ENCODE measurements at places on chromosomes 2 and 18.

GRCh38 chr2:18647731-18648130, 58.4 kb upstream of the NT5C1B start:
- no peak overlapping the region for H3K4me3 ChIP-seq
- no peak for DNase-seq
- no peaks in the 10 kb centered on the region for H3K4me1 ChIP-seq
- no peak overlapping the region for H3K27ac ChIP-seq

DNA sequence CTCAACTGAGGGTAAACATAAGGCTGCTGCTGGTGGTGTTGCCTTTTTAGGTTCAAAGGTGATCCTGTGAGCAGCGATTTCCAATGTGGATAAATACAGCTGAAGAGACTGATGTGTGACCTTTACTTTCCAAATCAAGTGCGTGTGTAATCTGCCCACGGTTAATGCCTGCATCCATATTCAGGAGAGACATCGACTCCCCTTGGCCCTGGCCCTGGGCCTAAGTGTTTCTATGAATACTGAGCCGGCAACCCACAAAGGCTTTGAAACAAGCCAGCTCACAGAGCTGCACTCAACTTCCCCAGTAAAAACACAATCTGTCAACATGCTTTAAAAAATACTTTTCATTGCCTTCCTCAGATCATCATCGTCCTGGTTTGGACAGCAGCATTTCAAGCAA, 1026.6 kb downstream of the TMEM182 start:
- H3K27me3 ChIP-seq = no peaks in the 10 kb centered on the region
- no peaks in the 10 kb centered on the region for H3K36me3 ChIP-seq
- H3K4me3 ChIP-seq = no peak overlapping the region

DNA sequence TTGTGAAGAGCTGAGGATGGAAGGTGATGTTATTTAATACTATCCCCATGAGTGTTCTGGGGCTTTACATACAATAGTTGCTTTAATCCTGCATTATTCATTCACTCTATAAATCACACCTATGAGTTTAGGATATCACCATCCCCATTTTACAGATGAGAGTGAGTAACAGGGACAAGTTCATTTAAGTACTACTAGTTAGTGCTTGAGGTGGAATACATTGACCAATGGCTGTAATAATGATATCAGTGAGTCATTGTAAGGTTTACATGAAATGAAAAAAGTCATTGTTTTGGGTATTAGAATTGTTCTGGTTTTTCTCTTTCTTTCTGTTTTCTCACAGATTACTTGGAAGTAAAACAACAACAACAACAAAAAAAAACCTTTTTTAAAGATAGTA, 42.5 kb downstream of the TANC1 start:
- peak overlapping the region; percentile 24 for H3K27ac ChIP-seq
- peaks cover 17% of the 10 kb centered on the region for H3K36me3 ChIP-seq
- H3K27me3 ChIP-seq = no peaks in the 10 kb centered on the region
- no peak overlapping the region for H3K4me3 ChIP-seq
- peak; percentile 38 for DNase-seq

DNA sequence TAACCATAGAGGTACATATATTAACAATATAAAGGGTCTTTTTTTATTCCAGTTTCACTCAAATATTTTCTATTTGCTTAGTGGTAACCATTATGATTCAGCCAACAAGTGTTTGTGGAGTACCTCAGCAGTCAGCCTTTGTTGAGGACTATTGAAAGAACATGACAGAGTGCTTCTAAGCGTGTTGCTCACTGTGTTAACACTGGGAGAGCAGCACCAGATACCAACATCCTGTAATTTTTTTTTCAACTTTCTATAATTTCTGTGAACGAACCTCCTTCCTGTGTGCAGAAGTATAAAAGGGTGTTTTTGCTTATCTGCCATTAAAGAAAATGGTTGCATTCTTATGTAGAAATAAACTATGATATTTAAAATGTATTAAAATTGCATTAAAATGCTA, 239.0 kb downstream of the PHLPP1 start:
- DNase-seq = no peak
- H3K27ac ChIP-seq = no peak overlapping the region
- H3K27me3 ChIP-seq = no peaks in the 10 kb centered on the region
- no peak overlapping the region for H3K4me3 ChIP-seq
- peaks cover 4% of the 10 kb centered on the region for H3K36me3 ChIP-seq
- H3K4me1 ChIP-seq = peaks cover 2% of the 10 kb centered on the region

DNA sequence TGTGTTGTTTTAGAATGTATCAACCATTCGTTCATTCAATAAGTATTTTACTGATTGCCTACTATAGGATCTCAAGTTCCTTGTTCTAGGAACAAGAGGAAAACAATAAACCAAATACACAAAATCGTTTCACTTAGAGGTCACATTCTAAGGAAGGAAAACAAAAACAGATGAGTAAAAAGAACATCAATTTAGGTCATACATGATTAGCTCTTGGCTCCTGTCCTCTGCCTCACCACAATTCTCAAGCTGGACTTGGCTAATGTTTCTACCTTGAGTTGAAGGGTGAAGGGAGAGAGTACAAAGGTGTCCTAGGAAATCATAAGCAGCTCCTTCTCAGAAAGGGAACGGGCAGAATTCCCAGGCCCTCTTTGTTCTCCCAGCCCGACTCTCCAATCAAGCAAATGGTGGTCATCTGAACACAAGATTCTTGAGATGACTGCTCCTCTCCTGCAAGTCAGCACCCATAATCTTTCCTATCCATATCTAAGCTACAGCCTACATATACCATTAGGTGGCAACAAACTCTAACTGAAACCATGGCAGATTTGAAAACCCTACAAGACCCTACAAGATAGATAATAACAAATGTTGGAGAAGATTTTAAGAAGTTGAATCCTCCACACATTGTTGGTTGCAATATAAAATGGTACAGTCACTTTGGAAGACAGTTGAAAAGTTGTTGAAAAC, 76.0 kb downstream of the CBLN2 start:
- H3K27ac ChIP-seq = no peak overlapping the region
- DNase-seq = no peak
- no peaks in the 10 kb centered on the region for H3K4me1 ChIP-seq

DNA sequence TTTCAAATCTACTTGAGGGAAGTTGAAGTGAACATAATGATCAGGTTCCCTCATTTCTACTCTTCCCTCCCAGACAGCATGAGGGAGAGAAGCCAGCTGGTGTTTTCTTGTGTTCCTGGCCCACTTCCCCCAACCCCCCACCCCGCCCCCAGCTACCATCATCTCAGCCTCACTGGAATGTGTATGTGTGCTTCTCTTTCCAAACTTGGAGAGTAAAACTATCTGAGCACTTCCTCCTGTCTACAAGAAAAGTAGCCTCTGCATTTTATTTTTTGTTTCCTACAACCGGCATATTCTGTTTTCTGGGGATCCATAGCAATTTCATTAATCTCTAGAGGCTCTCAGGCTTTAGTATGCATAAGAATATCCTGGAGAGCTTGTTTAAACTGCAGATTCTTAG, 53.6 kb upstream of the GRHL1 start:
- H3K4me1 ChIP-seq = no peaks in the 10 kb centered on the region
- peak; percentile 24 for DNase-seq
- peak overlapping the region; percentile 63 for H3K27ac ChIP-seq
- H3K27me3 ChIP-seq = no peaks in the 10 kb centered on the region

- no peak overlapping the region for H3K4me3 ChIP-seq
- no peaks in the 10 kb centered on the region for H3K36me3 ChIP-seq
- peak; percentile 9 for DNase-seq
- H3K27ac ChIP-seq = peak overlapping the region; percentile 77
These were observed 173.7 kb downstream of the PTPRM start for GRCh38 chr18:7740821-7741220.

- H3K4me3 ChIP-seq = no peak overlapping the region
- H3K27me3 ChIP-seq = no peaks in the 10 kb centered on the region
- H3K4me1 ChIP-seq = peaks cover 2% of the 10 kb centered on the region
- no peak overlapping the region for H3K27ac ChIP-seq
- no peaks in the 10 kb centered on the region for H3K36me3 ChIP-seq
- no peak for DNase-seq
These were observed 68.2 kb upstream of the NOSTRIN start for GRCh38 chr2:168734199-168734760.

DNA sequence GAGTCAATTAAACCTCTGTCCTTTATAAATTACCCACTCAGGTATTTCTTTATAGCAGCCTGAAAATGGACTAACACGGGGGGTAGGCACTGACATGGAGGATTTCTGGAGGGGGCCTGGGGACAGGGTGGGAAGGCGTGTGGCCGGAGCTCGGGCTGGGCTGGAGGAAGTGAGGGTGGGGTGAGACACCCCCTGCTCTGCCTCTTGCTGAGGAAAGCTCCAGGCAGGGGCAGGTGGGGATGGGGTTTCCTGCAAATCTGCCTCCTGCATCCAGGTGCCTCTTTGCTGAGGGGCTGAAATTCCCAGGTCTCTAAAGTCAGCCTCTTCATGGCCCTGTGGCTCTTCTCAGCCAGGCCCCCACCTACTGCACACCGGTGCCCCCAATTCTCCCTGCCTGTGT, 25.7 kb upstream of the OTOS start:
- H3K36me3 ChIP-seq = no peaks in the 10 kb centered on the region
- DNase-seq = no peak
- no peaks in the 10 kb centered on the region for H3K4me1 ChIP-seq
- no peak overlapping the region for H3K4me3 ChIP-seq

- no peak for DNase-seq
- no peak overlapping the region for H3K27ac ChIP-seq
- H3K36me3 ChIP-seq = no peaks in the 10 kb centered on the region
- peaks cover 1% of the 10 kb centered on the region for H3K4me1 ChIP-seq
- no peak overlapping the region for H3K4me3 ChIP-seq
- H3K27me3 ChIP-seq = no peaks in the 10 kb centered on the region
These were observed 175.5 kb downstream of the TMEM18 start for GRCh38 chr2:501667-502066.

- no peak overlapping the region for H3K27ac ChIP-seq
- peak; percentile 86 for DNase-seq
- H3K27me3 ChIP-seq = no peaks in the 10 kb centered on the region
These were observed 162.1 kb downstream of the QPCT start for GRCh38 chr2:37506407-37507050.

- no peak overlapping the region for H3K4me3 ChIP-seq
- no peaks in the 10 kb centered on the region for H3K4me1 ChIP-seq
- no peaks in the 10 kb centered on the region for H3K36me3 ChIP-seq
- DNase-seq = no peak
These were observed 317.1 kb upstream of the LRRTM1 start for GRCh38 chr2:80621656-80622055.

DNA sequence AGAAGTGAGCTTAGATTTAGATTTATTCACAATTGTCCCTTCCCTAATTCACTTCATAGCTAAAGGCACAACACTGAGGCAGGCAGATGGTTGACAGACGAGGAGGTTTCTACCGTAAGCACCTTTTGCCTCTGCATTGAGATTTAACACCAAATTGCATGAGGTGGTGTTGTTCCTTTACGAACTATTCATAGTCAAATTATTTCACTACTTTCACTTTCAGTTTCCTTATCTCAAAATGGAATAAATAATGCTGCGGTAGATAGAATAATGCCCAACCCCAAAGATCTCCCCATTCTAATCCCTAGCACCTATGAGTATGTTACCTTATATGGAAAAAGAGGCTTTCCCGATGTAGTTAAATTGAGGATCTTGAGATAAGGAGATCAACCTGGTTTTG, 58.9 kb upstream of the LINC00305 start:
- no peaks in the 10 kb centered on the region for H3K4me1 ChIP-seq
- no peak for DNase-seq
- H3K4me3 ChIP-seq = peak overlapping the region; percentile 49
- H3K27ac ChIP-seq = no peak overlapping the region
- H3K27me3 ChIP-seq = no peaks in the 10 kb centered on the region

GRCh38 chr18:25112821-25113434, 239.0 kb downstream of the ZNF521 start:
- no peak overlapping the region for H3K27ac ChIP-seq
- no peak overlapping the region for H3K4me3 ChIP-seq
- no peaks in the 10 kb centered on the region for H3K4me1 ChIP-seq
- no peaks in the 10 kb centered on the region for H3K27me3 ChIP-seq
- DNase-seq = peak; percentile 26

DNA sequence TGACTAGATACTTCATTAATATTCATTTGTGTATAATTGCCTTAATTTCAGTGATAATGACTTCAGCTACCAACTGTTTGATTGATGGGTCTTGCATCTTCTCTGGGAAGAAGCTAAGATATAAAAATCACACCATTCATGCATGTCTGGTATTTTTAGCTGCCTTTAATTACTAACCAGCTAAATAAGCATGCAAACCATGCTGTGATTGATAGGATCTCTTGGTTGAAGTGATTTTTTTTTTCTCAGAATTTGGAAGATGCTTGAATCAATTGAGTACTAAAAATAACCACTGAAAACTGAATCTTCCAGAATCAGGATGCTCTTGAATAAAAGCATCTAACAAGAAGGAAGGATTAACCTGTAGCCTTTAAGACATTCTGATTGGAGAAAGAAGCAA, 668.8 kb downstream of the TDRD15 start:
- no peaks in the 10 kb centered on the region for H3K36me3 ChIP-seq
- H3K27ac ChIP-seq = no peak overlapping the region
- no peak overlapping the region for H3K4me3 ChIP-seq
- H3K27me3 ChIP-seq = no peaks in the 10 kb centered on the region

GRCh38 chr18:2302628-2303516, 268.4 kb downstream of the METTL4 start:
- H3K4me1 ChIP-seq = peaks cover 2% of the 10 kb centered on the region
- H3K36me3 ChIP-seq = no peaks in the 10 kb centered on the region
- H3K4me3 ChIP-seq = no peak overlapping the region
- no peaks in the 10 kb centered on the region for H3K27me3 ChIP-seq

GRCh38 chr18:10020171-10020570, 106.4 kb downstream of the VAPA start:
- no peak overlapping the region for H3K27ac ChIP-seq
- H3K27me3 ChIP-seq = no peaks in the 10 kb centered on the region
- H3K4me1 ChIP-seq = peaks cover 12% of the 10 kb centered on the region
- H3K36me3 ChIP-seq = peaks cover 2% of the 10 kb centered on the region
- no peak overlapping the region for H3K4me3 ChIP-seq

- H3K4me1 ChIP-seq = no peaks in the 10 kb centered on the region
- no peak overlapping the region for H3K27ac ChIP-seq
- no peak for DNase-seq
- peaks cover 24% of the 10 kb centered on the region for H3K27me3 ChIP-seq
These were observed 30.1 kb upstream of the ITGA6 start for GRCh38 chr2:172397148-172397834.

GRCh38 chr18:79528316-79528695, 132.6 kb downstream of the NFATC1 start:
- H3K4me1 ChIP-seq = peaks cover 11% of the 10 kb centered on the region
- H3K36me3 ChIP-seq = no peaks in the 10 kb centered on the region
- H3K27me3 ChIP-seq = peaks cover 40% of the 10 kb centered on the region
- H3K27ac ChIP-seq = no peak overlapping the region

DNA sequence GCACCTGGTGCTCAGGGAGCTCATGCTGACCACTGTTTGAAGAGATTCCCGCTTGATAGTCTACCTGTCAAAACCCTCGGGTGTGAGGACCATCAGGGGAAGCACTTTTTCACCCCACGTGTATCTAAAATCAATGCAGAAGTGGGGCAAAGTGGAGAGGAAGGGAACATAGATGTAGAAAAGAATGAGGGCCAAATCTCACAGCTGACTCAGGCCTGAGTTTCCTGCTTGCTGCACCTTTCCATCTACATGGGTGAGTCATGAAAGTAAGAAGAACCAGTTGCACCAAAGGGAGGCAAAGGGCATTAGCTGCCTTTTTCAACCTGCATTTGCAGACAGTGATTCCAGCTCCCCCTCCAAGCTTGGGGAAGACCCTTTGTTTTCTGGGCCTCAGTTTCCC, 100.2 kb upstream of the MYCN start:
- H3K27ac ChIP-seq = no peak overlapping the region
- H3K4me1 ChIP-seq = peaks cover 2% of the 10 kb centered on the region
- no peaks in the 10 kb centered on the region for H3K36me3 ChIP-seq
- no peak overlapping the region for H3K4me3 ChIP-seq
- DNase-seq = no peak

Data from mesenchymal stem cell (in vitro differentiated cells and primary cell).